OCI-M1 (cell line): ENCODE measurements at places on chromosomes 1 and 21.
A peak's percentile ranks its signal among the peaks of the same experiment; 100 is the strongest.

- no peak for DNase-seq
These were observed 11.2 kb downstream of the C4BPA start for GRCh38 chr1:207115269-207115668.

- peak; percentile 69 for DNase-seq
These were observed 8.3 kb downstream of the ELF3 start for GRCh38 chr1:202018468-202019234.

- DNase-seq: peak; percentile 49
These were observed 54.8 kb downstream of the TBX19 start for GRCh38 chr1:168335500-168335899.

- no peak for DNase-seq
These were observed 576.6 kb downstream of the ADGRL2 start for GRCh38 chr1:82377201-82377884.

DNA sequence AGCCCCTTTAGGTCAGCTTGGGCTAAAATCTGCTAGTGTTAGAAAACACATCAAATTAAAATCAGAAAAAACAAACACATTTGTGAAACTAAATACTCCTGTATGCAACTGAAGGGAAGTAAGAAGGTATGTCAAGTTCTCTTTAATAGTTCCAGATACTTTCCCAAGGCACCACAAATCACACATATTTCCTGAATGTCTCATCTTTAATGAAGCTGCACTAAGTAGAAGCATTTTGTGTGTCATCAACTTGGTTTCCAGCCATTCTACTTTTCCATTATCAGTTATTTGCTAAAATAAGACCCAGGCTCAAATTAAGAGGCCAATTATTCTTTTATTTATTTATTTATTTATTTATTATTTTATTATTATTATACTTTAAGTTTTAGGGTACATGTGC lies 34.7 kb downstream of the CRB1 start:
- no peak for DNase-seq

- no peak for DNase-seq
These were observed 143.5 kb downstream of the SLC30A10 start for GRCh38 chr1:219784660-219785381.

GRCh38 chr1:2650967-2651645 lies 18.3 kb upstream of the MMEL1 start:
- DNase-seq: no peak

DNA sequence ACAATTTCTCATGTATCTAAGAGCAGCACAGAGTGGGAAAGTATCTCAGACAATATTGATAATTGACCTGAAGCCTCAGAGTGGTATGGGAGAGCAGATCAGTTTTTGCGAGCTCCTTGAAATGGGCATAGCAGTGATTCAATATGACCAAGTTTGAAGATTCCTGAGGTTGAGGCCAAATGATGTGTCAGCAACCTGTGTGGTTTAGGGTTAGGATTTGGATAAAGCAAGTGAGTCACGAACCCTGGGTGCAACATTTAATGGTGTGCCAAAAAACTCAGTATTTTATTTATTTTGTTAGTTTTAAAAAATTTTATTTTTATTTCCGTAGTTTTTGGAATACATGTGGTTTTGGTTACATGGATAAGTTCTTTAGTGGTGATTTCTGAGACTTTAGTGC lies 92.5 kb upstream of the C21orf91 start:
- DNase-seq: no peak

GRCh38 chr1:167563579-167564246 lies 10.2 kb upstream of the CREG1 start:
- peak; percentile 38 for DNase-seq

DNA sequence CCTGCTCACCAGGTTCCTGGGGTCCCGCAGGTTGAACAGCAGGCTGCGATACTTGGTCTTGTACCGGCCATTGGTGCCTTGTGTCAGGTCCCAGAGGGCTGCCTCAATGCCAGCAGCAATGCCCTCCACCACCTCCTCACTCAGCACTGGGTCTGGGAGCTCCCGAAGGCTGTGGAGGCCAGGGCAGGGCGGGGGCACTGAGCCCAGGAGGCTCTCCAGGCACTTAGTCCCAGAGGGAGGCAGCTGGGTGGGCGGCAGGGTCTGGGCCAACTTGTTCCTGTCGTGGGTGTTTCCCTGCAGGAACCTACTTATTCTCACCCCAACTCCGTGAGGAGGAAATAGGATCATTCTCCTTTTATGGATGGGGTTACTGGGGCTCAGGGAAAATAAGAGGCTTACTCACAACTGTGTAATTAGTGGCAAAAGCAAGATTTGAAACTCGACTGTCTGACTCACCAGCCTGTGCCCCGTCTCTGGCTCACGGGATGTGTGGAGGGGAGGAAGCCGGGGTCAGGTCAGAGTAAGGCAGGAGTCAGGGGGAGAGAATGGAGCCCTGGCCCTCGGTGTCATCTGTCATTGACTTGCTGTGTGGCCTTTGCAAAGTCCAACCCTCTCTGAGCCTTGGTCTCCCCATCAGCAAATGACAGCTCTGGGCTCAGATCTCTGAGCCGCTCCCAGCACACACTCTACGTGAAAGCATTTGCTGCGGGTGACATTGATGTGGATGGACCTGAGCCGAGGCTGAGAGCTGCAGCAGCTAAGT lies 17.2 kb downstream of the SPOCD1 start:
- no peak for DNase-seq

- no peak for DNase-seq
These were observed 31.9 kb upstream of the FCGR2A start for GRCh38 chr1:161473348-161473747.

DNA sequence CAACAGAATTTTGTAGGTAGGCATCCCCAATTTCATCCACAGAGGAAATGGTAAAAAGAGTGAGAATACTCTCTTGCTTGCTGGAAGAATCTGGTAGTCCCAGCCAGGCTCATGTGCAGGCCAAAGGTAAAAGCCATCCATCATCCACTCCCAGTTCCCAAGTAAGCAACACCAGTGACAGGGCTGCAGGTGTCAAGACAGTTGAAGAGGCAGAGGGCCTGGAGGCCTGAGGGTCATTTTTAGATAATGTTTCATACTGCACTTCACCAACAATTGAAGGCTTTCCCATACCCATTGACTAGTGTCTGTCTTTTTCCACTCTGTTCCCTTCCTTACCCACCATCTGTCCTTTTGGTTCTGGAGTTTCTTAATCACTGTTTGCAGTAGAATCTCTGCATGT lies 141.7 kb upstream of the L1TD1 start:
- no peak for DNase-seq

DNA sequence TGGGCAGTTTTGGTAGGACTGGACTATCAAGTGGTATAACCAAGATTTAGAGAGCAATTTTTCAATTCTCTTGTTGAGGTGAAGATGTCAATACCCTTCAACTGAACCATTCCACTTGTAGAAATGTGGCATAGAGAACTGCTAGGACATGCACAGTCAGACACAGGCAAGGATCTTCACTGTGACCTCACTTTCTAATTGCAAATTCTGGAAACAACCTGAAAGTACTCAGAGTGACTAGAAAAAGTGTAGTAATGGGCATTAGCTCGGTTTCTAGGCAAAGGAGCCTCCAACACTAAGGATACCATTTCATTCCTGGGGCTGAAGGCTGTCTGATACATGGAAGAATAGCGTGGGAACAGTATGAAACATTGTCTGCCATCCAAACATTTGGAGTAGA lies 433.0 kb upstream of the RUNX1 start:
- DNase-seq: no peak

- peak; percentile 88 for DNase-seq
These were observed 68.6 kb downstream of the SLC35F3 start for GRCh38 chr1:233972951-233973635.

GRCh38 chr1:218481116-218481775 lies 136.1 kb downstream of the TGFB2 start:
- DNase-seq: no peak

DNA sequence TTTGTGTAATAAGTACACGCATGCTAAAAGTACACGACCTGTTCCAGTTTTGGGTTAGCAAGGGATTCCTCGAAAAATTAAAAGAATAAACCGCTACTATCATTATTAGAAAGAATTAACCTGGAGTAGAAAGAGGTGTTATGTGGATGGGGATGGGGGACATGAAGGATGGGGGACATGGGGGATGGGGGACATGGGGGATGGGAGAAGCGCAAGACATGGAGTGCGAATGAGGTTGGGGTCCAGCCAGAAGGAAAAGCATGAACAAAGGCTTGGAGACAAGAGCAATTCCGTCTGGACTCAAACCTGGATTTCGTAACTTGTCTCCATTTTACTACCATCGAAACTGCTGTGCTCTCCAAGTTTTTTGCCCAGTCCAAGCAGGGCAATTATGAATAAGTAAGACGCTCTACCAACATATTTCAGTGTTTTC lies 591 bp upstream of the KDM1A start:
- no peak for DNase-seq

- DNase-seq: no peak
These were observed 5.0 kb downstream of the TSTD1 start for GRCh38 chr1:161033751-161034150.

GRCh38 chr1:210236386-210236839 lies 3.8 kb downstream of the SERTAD4 start:
- DNase-seq: peak; percentile 33

DNA sequence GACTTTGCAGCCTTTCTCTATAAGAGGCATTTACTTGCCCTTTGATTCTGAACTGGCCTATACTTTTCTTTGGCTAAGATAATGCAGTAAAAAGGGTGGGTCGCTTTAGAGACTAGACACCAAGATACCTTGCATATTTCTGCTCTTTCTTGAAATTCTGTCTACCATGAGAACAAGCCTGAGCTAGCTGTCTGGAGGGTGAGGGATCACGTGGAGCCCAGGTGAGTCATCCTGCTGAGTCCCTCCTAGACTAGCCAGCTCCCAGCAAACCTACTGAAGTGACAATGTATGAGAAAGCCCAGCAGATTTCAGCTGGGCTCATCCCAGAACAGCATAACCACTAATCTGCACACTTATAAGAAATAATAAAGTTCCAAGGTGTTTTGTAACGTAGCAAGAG lies 408.0 kb upstream of the KAZN start:
- DNase-seq: no peak

- DNase-seq: peak; percentile 74
These were observed 13.5 kb downstream of the CITED4 start for GRCh38 chr1:40848530-40849189.

DNA sequence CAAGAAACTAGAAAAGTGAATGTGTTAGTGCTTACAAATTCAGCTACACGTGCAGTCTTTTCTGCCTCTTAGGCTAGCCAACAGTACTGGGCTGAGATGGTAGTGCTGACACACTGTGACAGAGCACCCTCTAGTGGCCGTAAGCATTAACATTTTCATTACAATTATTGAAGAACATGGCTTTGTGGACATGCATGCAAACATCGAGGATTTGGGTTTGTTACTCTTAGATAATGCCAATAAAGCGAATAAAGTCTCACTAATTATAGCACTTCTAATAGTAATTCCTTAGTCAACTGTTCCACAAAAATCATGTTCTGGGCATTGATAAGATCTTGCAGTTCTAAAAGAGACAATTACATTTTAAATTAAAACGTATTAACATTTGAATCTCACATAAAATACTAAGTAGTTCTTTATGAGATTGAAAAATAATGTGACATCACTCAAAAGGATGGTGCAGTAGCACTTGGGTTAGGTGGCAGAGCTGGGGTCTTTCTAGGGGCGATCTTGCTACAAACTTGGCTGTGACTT lies 47.1 kb downstream of the MYSM1 start:
- DNase-seq: peak; percentile 86

DNA sequence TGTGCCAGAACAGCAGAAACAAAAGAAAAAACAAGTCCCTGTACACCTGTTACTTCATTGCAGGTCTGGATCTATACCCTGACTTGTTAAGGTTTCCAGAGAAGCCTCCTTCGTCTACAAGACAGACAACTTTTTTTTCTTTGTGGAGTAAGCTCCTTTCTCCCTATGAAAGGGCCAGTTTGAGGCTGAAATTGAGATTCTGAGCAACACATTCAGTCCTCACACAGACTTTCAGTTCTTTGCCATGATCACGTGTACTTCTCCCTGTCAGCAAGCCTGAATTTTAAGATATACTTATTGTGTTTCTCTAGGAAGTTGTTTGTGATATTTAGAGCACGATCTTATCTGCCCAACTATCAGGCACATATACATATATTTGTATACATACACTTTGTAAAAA lies 374.0 kb downstream of the NTNG1 start:
- DNase-seq: no peak

GRCh38 chr1:57190898-57191297 lies 225.1 kb upstream of the C8B start:
- DNase-seq: no peak

GRCh38 chr1:31433396-31433930 lies 20.4 kb downstream of the SERINC2 start:
- DNase-seq: no peak

GRCh38 chr1:100219883-100220282 lies 29.8 kb downstream of the DBT start:
- DNase-seq: peak; percentile 23

GRCh38 chr1:23417570-23417969 lies 7.0 kb downstream of the TCEA3 start:
- no peak for DNase-seq

- no peak for DNase-seq
These were observed 48.6 kb downstream of the CEP350 start for GRCh38 chr1:180003026-180003695.

- no peak for DNase-seq
These were observed 13.0 kb downstream of the AGPAT3 start for GRCh38 chr21:43877936-43878575.

- peak; percentile 58 for DNase-seq
These were observed 95.5 kb downstream of the SSBP3 start for GRCh38 chr1:54310439-54311328.

GRCh38 chr1:10555635-10556429 lies 81.1 kb downstream of the PEX14 start:
- no peak for DNase-seq

- DNase-seq: no peak
These were observed 95.8 kb downstream of the PSMG1 start for GRCh38 chr21:39087238-39088030.

- DNase-seq: no peak
These were observed 46.4 kb downstream of the ZNF281 start for GRCh38 chr1:200363264-200363933.

- DNase-seq: no peak
These were observed 24.2 kb upstream of the CTBS start for GRCh38 chr1:84598418-84598817.

DNA sequence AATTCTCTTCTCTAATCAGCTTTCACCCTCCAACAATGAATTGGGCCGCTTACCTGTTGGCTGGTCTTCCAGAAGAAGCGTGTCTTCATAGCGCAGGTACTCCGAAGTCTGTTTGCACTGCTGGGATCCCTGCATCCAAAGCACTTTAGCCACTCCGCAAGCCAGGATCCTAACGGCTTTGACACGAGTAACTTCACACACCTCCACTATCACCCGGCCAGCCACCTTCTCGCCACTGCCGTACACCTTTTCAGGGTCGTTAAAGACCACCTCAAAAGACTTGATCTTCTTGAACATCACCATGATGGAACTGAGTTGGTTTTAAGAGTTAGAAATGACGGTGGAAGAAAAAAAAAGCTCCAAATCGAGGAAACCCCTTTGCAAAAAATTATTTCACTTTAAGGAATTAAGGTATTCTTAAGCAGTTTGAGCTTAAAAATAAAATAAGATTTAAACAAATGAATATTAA lies 381 bp downstream of the TXNIP start:
- DNase-seq: no peak
